Right cardiac atrium (tissue), 5 donors: ENCODE measurements at places on chromosomes 5 and 9. TPM values are rescaled to one million over a fixed set of nuclear protein-coding genes. Genes with fewer than 3 reads are reported as not detected.

DNA sequence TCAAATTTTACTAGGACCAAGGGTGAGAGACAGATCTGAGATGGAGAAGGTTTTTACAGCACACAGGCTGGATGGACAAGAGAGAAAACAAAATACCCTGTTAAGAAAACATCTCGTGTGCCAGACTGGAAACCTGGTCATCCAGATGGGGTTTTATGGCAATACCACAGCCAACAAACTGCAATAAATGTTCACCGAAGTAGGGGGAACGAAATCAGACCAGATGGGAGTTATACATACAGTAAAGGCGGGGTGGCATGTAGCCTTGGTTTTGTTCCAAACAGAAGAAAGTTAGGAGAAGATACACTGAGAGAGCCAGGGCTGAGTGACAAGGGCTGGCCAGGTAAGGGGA lies 63.3 kb downstream of the DCP2 start:
- no peak for DNase-seq

- DNase-seq, result no peak
Observed at GRCh38 chr5:18032744-18033143, 398.5 kb downstream of the TAF11L14 start.

GRCh38 chr9:295576-295975 lies 80.9 kb downstream of the DOCK8 start:
- no peak for DNase-seq

DNA sequence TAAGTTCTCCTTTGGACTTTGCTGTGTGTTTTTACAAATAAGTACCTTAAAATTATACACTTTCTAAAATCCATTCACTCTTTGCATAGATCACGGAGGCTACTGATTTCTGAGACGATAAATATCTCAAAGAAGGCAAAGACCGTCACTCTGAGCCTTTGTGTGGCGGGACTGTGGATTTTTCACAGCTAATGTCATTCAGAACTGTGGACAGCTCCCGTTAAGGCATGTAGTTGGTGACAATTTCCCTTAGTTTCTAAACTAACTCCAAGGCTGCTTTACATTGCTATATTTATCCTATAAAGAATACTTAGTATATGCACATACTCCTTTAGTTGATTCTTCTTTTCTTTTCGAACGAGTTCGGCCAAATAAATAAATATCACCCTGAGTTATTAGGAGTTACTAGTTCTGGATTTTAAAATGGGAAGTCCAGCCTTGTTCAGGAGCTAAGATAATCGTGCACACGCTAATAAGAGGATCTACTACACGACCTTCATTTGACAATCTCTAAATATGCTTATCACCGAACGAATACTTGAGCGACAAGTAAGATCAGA lies 1.8 kb downstream of the HCN1 start:
- no peak for DNase-seq

- peak; percentile 77 for DNase-seq
Observed at GRCh38 chr9:113620377-113621161, 157.0 kb downstream of the RGS3 start.

Gene ALDOB
- total RNA-seq, result 0.40 TPM

Gene CDKN2B
- 0.71 TPM for total RNA-seq

Gene SPACA9
- 10.4 TPM for total RNA-seq
